Lower leg skin (tissue), 4 donors: ENCODE measurements at places on chromosomes 16 and 17.

DNA sequence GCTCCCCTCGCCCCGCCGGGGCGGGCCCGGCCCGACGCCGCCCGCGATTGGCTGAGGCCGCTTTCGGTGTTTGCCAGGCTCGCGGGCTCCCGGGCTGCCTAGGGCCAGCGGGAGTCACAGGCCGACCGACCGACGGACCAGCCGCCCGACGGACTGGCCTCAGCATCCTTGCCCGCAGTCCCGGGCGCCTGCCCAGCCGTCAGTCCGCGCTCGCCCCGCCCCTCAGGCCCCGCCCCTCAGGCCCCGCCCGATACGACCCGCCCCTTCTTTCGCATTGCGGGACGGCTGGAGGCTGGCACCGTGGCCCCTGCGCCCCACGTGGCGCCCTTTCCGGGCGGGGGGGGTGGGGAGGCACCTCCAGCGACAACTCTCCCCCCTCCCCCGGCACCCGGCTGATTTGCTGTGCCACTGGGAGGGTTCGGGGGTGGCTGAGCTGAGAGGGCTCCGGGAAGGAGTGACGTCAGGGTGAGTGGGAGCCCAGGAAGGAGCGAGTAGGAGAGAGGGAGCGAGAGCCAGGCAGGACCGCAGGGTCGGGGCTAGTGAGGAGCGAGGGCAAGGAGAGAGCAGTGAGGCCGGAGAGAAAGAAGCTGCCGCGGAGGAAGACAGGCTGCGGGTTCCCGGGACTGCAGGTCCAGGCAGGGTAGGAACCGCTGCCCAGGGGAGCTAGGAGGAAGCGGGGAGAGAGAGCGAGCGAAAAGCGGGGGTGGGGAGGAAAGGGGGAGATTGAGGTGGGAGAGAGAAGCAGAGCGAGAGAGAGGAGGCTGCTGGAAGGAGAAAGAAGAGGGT lies at the start of gene ASPHD1:
TSS of gene ASPHD1 (plus strand) at position 387 of the 786 bp plus-strand sequence. CDS start 484 bp downstream, outside the sequence.
- DNase-seq: peak; percentile 93

GRCh38 chr16:57372372-57373116 lies at the start of gene CX3CL1:
Gene CX3CL1, plus strand, starts transcription at chr16:57372490. Its CDS starts 79 bp downstream, at chr16:57372569.
- DNase-seq: peak; percentile 55

- DNase-seq: no peak
Observed at GRCh38 chr17:74019860-74020259, 183.6 kb upstream of the RPL38 start.

GRCh38 chr16:51577621-51578303 lies 426.7 kb upstream of the SALL1 start:
- DNase-seq: no peak

DNA sequence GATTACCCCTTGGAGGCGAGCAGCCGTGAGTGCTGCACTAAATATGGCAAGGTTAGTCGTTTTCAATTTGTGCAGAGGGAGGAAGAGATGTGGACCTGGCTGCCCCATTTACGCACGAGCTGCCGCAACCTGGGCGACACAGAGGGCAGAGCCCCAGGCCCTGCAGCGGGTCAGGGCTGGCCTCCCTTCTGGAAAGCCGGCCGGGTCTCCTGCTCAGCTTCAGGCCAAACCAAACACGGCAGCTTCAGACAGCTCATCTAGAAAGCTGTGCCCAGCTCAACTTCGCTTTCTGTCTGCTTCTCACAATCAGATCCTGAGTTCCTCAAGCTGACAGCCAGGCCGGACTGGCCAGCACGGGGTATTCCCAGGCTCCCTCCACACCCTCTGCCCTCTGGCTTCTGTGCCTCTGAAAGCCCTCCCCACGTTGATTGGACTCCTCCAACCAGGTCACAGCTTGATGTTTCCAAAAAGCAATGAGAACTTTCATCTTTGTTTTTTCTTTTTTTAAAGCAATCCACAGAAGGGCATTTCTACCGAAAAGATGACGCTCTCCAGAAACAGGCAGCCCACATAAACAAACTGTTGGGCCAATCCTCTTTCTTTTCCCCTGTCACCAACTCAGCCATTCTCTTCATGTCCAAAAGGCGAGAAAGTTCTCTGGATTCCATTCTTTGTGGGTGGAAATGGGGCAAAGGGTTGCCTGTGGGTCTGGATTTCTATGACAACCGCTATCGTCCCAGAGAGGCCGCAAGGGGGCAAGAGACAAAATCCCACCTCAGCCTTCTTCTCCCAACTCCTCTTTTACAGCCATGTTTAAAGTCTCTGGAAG lies 189.0 kb downstream of the ZFHX3 start:
- peak; percentile 79 for DNase-seq

GRCh38 chr16:14458576-14458975 lies 171.5 kb downstream of the PARN start:
- no peak for DNase-seq

GRCh38 chr16:13866073-13866472 lies 53.9 kb upstream of the ERCC4 start:
- DNase-seq: peak; percentile 15

DNA sequence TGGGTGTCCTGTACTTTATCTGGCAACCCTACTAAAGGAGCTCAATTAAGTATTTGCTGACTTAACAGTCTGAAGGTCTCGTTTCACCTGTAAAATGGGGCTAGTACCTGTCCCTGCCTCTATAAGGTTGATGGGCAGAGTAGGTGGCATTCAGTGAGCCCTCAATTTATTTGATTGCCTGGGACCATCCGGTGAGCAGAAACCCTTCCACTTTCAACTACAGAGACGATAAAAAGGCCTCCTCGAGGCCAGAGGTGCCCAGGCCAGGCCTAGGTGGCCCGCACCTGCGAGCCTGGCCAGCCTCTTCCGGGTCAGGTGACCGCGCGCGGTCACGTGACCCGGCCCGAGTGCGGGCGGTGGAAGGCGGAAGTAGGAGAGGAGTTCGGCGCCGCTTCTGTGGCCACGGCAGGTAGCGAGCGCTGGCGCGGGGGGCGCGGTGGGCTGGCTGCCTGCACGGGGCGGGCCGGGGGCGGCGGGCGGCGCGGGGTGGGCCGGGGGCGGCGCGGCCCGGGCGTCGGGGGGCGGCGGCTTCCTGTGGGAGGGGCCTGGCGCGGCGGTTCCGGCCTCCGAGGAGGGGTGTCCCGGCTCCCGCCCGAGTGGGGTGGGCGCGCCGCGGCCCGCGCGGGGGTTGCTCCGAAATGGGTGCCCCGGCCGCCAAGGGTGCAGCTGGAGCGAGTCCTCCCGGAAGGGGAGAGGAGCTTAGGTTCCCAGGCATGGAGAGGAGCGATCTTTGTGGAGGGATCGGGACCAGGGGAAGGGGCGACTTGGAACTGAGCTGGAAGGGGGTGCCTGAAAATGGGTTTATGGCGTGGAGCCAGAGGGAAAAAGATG lies at the start of gene WWP2:
TSS of gene WWP2 (plus strand) at position 350 of the 831 bp plus-strand sequence. CDS start 24,679 bp downstream, outside the sequence.
- peak; percentile 63 for DNase-seq

GRCh38 chr17:33955461-33955860 lies 299.6 kb upstream of the CCL2 start:
- no peak for DNase-seq

DNA sequence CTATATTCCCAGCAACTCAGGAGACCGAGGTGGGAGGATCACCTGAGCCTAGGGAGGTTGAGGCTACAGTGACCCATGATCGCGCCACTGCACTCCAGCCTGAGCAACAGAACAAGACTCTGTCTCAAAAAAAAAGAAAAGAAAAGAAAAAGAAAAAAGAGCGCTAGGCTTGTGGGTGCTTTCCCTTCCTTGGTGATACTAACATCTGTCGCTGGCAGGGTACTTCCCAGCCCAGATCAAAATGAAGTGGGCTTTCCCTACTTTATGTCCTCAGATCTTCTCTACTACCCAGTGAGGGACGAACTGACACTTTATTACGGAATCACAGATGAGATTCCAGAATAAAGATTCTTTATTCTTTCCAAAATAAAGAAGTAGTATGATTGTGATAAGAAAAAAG lies 103.8 kb upstream of the NOL11 start:
- no peak for DNase-seq

DNA sequence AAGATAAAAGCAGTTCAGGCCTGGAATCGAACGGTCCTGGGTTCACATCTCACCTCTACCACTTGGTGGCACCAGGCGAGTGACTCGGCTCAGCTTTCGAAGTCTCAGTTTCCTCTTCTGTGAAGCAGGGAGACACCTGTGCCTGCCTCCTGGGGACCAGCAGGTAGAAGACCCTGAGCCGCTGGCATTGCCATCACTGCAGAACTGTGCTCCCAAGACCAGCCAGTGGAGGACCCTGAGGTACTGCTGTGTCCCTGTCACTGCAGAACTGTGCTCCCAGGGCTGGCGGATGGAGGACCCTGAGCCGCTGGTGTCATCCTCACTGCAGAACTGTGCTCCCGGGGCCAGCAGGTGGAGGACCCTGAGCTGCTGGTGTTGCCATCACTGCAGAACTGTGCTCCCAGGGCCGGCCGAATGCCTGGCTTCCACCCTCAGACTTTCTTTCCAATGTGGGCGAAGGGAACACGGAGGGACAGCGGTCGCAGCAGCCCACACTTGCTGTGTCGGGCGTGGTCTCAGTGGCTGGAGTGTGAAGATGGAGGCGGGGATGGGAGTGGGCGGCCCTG lies 8.7 kb upstream of the SLC7A5 start:
- DNase-seq: no peak

DNA sequence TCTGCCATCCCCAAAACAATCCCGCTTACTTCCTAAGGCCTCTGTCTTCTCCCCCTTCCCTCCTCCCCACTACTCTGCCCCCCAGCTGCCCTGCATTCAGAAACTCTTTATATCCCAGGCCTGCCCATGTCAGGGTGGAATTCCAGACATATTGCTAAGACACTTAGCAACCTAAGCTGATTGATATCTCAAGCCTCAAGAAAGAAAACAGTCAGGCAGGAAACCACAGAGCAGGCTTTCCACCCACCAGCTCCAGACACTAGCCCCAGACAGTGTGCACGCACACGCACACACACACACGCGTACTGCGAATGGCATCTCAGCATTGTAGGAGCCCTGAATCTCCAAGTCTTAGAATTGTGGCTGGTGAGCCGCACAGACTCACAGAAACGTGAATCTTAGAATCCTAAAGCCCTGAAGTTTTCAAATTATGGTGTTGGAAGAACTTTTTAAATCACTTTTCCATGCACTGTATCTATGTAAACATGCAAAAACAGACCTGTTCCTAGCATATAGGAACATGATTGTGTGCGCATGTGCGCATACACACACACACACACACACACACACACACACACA lies 8.8 kb upstream of the LPCAT2 start:
- DNase-seq: peak; percentile 77

DNA sequence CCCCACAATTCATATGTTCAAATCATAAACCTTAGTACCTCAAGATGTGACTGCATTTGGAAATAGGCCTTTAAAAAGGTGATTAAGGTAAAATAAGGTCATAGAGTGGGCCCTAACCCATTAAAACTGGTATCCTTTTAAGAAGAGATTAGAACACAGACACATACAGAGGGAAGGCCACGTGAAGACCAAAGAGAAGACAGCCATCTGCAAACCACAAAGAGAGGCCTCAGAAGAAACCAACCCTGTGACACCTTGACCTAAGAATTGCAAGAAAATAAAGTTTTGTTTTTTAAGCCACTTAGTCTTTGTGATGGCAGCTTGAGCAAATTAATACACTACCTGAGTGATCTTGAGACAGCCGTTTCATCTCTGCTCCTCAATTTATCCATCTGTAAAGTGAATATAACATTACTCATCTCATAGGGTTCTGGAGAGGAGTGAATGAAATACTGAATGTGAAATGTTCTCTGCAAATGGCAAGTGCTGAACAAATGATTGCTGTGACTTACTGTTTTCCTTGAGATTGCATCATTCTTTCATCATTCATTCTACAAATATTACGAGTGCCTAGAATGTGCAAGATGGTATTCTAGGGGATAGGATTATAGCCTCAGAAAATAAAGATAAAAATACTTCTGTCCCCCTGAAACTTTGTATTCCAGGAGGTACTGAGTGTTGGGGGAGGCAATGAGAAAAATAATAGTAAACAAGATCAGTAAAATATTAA lies 222.0 kb upstream of the CDH13 start:
- DNase-seq: no peak

- no peak for DNase-seq
Observed at GRCh38 chr17:76901542-76902197, 33.5 kb downstream of the MGAT5B start.

- no peak for DNase-seq
Observed at GRCh38 chr17:75679706-75680211, 12.6 kb downstream of the SAP30BP start.

DNA sequence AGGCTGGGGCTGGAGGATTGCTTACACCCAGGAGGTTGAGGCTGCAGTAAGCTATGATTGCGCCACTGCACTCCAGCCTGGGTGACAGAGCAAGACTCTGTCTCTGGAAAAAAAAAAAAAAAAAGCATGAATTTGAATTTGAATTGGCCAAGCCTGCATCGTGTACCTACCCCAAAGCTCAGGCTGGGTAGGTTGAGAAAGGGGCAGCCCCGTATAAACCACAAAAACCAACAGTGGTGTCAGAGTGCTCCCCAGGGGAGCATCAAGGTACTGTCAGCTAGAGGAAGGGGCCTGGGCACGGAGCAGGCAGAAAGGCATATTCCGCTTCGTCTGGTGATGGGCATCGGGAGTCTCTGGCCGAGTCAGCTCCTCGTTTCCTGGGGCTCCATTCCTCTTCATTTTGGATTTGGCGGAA lies 40.9 kb downstream of the RAP1GAP2 start:
- no peak for DNase-seq

DNA sequence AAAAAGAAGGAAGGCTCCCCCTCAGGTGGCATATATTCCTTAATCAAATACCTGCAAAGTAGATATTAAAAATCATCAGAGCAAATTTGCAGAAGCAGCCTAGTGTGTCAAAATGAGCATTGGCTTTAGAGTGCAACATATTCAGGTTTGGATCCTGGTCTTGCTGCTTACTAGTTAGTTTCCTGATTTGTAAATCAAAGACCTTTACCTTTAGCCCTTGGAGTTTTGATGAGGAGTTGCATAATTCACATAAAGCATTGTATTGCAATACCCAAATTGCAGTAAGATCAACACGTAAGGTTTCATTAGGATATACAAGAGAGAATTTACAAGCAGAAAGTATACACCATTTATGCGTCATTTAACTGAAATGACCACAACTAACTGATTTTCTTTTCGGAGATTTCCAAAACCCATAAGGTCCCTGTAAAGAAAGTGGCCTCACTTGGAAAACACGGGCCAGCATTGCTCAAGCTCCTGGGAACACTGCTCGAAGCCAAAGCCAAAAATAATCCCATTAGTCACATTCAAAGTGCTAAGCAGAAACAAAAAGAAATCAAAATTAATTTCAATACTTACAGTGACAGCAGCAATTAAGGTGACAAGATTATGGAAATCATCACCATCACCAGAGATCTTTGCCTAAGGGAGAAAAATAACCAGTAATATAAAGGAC lies 415.9 kb upstream of the ERCC4 start:
- DNase-seq: no peak
